ENCODE measurements at places on chromosomes 2 and 18.
A peak's percentile ranks its signal among the peaks of the same experiment; 100 is the strongest.

DNA sequence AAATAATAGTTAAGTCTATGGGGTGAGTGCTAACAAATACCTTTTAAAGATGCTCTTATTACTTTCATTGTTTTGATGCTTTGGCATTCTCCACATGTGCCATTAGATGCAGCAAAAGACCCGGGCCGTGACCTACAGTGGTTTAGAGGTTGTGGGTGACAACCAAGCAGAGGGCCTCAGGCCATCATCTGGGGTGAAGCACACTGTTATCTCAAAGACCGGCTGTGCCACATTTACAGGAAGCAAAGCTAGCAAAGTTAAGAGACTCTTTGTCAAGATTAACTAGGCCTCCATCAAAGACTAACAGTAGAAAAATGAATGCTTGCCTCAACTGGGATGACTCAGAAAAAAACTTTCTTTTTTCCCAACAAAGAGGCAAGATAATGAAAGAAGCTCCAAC lies 695.3 kb downstream of the SATB2 start:
- no peak for DNase-seq

DNA sequence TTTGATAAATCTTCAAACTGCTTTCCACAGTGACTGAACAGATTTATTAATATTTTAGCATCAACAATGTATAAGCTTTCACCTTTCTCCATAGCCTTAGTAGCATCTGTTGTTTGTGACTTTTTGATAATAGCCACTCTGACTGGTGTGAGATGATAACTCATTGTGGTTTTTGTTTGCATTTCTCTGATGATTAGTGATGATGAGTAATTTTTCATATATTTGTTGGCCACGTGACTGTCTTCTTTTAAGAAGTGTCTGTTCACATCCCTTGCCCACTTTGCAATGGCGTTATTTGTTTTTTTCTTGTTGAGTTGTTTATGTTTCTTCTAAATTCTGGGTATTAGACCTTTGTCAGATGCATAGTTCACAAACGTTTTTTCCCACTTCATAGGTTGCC lies 952.9 kb downstream of the TRIB2 start:
- no peak for DNase-seq

DNA sequence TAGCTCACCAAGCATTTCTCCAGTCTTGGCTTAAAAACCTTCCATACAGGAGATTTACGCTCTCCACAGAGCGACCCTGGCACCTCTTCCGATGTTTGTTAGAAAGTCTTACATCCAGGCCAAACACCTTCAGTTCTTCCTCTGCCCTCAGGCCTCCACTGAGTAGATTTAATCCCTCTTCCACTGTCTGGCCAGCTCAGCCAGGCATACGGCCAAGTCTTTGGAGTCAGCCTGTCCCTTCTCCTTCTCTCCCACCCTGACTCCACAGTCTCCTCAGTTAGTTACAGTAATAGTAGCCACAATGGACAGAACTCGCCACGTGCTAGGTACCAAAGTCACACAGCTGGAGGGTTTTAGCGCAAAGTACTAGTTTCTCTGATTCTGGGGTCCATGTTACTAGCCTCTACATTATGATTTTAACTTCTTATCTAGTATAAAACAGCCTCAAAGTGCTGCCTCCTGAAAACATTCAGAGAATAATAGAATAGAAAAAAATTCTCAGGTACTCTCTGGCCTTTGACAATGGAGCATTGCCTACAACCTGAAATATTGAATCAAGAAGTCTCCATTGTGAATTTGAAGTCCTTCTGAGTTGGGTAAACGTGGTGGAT lies 39.5 kb downstream of the THNSL2 start:
- DNase-seq = no peak

DNA sequence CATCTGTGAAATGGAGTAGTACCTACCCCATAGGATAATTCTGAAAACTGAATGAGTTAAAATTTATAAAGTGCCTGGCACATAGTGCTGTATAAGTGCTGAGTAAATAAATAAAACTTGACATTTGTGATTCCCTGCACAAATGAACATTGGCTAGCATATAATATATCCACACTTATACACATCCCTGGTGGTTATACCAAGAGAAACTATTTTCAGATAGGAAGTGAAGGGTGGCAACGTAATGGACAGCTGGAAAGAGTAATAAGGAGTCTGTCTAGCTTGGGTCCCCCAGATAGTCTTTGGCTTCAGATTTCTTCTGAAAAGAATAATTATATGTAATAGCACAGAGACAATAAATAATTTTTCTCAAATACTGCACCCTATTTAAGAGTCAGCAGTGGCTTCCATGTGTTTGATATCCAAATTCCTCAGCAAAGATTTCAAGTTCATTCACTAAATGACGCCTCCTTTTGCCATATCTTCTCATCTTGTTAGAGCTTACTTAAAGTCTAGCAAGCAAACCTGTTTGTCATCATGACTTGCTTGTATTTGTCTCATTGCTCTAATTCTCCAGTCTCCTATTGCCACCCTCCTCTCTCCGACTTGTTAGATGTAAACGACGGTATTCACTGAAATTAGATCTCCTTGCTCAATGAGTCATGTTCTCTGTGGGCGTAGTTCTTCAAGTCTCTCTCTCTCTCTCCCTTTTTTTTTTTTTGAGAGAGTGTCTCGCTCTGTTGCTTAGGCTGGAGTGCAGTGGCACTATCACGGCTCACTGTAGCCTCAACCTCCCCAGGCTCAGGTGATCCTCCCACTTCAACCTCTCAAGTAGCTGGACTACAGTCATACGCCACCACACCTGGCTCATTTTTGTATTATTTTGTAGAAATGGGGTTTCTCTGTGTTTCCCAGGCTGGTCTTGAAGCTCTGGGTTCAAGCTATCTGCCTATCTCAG lies 8.7 kb upstream of the ADGRF3 start:
- DNase-seq = peak; percentile 53

DNA sequence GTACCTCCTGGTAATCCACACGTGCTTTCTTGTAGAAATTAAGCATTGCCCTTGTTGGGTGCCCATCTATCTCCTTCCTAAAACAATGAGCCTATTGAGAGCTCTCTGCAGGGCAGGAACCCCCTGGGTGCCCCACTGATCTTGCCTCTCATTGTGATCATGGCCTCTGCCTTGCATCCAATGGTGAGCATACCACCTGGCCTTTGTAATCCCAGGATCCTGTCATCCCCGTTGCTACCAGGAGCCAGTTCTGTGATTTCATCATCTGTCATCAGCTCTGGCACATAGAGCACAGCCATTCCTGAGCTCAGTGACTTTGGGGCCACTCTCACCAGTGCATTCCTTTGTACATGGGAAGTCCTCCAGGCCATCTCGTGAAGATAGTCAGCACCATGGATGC lies 381.0 kb upstream of the ID2 start:
- DNase-seq = no peak

- no peak for DNase-seq
Measured at GRCh38 chr2:202339071-202339870, 36.9 kb upstream of the BMPR2 start.

DNA sequence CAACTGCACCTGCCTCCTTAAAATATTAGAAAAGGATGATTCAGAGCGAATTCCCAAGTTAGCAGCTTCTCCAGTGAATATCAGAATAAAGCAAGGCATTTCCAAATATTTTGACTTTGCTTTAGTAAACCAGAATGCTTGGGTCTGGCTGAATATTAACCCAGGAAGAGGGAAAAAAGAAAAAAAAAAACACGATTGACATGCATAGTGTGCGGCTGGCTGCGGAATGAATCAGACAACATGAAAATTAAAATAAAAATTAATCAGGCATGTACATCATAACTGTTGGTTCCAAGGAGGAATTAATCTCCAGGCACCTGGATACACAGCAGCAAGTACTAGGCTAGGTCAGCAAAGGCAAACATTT lies 105.8 kb upstream of the NCKAP5 start:
- no peak for DNase-seq

DNA sequence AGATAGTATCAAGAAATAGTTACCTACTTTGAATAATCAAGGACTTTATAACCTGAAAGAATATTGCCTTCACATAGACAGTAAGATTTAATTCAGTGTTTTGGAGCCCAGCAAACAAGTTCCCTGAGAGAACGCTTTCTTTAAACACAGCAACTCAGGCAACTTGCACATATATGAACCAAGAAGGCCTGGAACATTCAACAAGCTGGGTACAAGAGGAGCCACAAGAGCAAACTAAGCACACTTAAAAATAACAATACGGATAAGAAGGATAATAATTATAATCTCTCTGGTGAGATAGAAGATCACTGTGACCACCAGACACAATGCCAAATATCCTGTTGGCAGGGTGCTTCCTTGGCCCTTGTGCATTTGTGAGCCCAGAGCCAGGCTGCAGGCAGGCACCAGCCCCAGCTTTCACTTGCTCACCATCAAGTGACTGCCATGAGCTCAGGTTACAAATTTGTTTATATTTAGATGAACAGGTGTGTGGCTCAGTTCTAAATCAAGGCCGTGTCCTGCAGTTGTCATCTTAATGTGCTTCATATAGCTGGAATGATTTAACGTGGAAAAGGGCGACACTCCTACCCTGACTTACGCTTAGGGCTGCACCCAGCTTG lies 446.6 kb downstream of the IRS1 start:
- no peak for DNase-seq

DNA sequence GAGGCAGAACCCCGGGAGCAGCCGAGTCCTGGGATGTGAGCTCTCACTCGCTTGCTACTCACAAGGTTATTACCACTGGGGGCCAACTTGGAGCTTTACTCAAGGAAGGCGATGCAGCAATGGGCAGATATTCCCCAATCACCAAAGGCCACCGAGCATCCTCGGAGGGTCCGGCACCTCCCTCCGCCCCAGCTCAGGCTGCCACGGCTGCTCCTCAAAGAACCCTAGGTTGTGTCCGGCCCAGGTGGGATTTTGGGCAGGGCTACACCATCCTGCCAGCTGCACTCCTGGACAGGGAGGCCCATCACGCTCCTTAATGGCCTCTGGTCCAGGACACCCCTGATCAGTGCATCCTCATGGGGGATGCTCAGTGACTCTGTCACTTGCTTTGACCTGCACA lies 24.8 kb downstream of the FBLN7 start:
- DNase-seq = no peak

Measured in SJSA1 (cell line).